ENCODE measurements at places on chromosomes 6 and 20.

- DNase-seq: no peak
Measured at GRCh38 chr6:106056060-106056745, 29.9 kb upstream of the PRDM1 start.

- no peak for DNase-seq
Measured at GRCh38 chr6:155050311-155050710, 55.2 kb downstream of the TIAM2 start.

- no peak for DNase-seq
Measured at GRCh38 chr6:154878871-154879491, 116.1 kb upstream of the TIAM2 start.

DNA sequence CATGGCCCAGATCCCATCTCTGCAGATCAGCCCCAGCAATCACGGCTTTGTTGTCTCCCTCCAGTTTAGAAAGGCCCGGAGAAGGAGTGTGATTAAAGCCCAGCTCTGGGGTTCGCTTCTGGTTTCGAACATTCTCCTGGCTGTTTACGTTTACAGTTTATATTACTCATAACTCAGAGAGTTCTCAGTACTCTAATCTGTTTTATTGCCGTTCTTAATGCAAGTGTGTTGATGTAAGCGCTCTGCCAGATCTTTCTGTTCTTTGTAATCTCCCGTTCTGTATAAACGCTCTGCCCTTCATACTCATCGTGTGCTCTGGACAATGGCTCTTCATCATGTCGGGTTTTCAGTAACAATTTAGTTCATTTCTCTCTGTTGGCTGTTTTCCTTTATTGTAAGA lies 118.0 kb upstream of the PRND start:
- no peak for DNase-seq

GRCh38 chr20:57716202-57716601 lies 6.4 kb upstream of the PMEPA1 start:
- no peak for DNase-seq

- no peak for DNase-seq
Measured at GRCh38 chr6:155542036-155542435, 86.4 kb upstream of the NOX3 start.

GRCh38 chr20:10135438-10135837 lies 83.2 kb upstream of the SNAP25 start:
- no peak for DNase-seq

- DNase-seq: no peak
Measured at GRCh38 chr20:1567392-1568162, 10.1 kb upstream of the SIRPD start.

GRCh38 chr6:168244961-168245551 lies 74.5 kb downstream of the DACT2 start:
- DNase-seq: no peak

- DNase-seq: no peak
Measured at GRCh38 chr6:66396549-66396948, 689.5 kb upstream of the EYS start.

GRCh38 chr6:33794910-33795623 lies 6.1 kb upstream of the LEMD2 start:
- no peak for DNase-seq

GRCh38 chr20:48889140-48889790 lies 32.2 kb upstream of the ARFGEF2 start:
- DNase-seq: no peak

DNA sequence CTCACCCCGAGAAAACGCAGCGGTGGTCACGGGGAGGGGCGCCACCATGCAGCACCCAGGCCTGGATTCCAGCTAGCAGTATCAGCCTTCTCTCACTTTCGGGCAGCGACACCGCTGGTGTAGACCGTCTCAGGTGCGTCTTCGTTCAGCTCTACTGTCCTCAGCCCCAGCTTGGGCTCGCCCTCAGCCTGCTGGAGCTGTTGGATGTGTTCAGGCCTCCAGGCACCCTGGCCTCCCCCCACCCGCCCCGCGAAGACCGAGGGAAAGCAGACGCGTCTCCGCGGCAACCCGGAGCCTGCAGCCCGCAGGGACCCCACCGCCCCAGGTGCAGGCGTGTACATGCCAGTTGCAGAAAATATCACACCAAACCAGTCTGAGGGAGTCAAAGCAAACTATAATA lies 60.8 kb upstream of the CARMIL1 start:
- no peak for DNase-seq

Measured in NCI-H1436 treated with DMSO at 0.1 percent for 48 hours (cell line).